Stimulated activated CD8-positive, alpha-beta memory T cell treated with anti-CD3 and anti-CD28 coated beads, Interleukin-15, amount 100 ng/mL, for 4 hours (primary cell): ENCODE measurements at places on chromosomes 4 and X.
A peak's percentile ranks its signal among the peaks of the same experiment; 100 is the strongest.

GRCh38 chrX:75781611-75782010, 3.4 kb downstream of the MAGEE2 start:
- no peak for DNase-seq

GRCh38 chr4:1579001-1579900, 104.9 kb downstream of the FAM53A start:
- peak; percentile 70 for DNase-seq

- no peak for DNase-seq
These were observed 587 bp downstream of the CD99 start for GRCh38 chrX:2691543-2692220.

DNA sequence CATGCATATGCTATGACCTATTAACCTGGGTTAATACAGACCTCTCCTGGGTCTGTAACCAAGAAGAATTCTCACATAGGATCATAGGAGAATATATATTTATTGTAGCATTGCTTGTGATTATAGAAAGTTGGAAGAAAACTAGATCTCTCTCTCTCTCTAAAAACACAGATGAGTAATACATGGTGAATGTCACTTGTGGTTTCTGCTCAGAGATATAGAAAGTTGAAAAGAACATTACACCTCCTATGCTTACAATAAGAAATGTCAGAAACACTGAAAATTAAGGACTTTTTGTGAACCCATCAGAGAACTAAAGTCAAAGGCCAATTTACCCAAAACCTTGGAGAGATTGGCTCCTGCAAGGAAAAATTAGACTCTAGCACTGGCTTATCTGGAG, 1389.5 kb downstream of the FAM133A start:
- no peak for DNase-seq
